Caki2 (cell line): ENCODE measurements at places on chromosomes 16 and 17.

DNA sequence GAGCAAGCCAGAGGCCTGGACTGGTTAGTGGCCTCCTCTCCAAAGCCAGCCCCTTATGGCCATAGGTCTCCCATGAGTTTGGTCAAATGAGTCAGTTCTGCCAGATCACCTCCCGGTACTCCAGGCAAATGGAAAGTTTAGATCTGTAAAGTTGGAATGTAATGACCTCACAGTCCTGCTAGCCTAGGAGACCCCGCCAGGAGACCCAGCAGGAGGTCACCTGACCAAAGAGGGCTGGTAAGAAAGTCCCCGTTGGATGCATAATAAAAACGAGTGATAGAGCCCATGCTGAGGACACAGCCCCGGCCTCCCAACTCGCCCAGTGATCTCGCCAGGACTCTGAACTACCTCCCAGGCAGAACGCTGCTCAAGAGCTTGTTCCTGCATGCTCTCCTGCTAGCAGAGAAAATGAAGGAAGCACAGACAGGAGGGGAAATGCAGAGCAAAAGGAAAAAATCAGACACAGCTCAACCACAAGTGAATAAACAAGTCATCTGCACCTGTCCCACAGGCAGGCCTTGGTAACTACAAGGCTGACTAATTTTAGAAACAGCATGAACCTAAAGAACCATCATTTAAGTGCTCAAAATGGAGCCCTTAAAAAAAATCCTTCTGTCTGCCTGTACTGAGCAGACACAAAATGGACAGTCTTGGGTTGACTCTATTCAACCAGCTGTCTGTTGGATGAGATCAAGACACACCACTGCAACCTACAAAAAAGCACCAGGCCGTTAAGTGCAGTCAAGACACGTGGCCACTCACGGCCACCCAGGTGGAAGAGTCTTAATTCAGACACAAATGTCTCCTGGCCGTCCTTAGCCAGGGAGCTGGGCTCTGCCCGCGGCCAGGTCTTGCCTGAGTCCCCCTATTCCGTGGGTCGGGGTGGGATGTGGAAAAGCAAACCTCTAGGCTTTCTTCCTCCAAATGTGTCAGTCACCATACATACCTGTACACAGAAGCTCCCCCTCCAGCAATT lies 9.2 kb downstream of the CDIP1 start:
- no peak for DNase-seq

DNA sequence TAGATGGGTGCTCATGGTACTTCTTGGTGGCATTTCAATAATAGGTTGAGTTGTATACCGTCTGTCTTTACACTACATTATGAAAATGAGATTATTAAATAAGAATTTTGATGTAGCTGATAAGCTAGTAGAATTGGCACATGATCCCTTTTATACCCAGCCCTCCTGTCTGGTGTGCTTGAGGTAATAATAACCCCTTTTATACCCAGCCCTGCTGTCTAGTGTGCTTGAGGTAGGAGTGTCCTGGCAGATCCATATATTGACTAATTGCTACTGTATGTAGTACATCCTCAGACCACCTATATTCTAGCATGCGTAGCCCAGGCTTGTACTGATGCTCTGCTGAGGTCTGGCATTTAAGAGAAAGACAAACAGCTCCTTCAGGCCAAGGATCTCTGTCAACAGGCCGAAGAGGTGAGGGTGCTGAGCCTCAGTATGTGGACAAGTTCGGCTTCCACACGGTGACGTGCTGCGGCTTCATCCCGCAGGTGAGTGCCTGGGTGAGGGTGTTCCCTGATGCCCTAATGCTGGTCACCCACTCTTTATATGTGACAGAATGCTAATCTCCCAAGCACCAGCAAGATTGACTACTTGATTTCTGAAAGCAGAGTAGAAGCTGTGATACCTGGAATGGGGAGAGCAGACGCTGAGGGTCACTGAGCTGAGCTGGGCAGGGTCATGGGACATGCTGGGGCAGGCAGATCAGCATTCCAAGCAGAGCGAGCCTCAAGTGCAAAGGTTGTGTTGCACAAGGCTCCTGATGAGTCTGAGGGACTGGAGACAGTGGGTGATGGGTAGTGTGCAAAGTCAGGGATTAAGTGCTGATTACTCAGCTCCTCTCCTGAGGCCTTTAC lies 5.7 kb downstream of the FN3K start:
- no peak for DNase-seq

GRCh38 chr17:21295036-21295952 lies 10.8 kb downstream of the MAP2K3 start:
- DNase-seq: no peak

DNA sequence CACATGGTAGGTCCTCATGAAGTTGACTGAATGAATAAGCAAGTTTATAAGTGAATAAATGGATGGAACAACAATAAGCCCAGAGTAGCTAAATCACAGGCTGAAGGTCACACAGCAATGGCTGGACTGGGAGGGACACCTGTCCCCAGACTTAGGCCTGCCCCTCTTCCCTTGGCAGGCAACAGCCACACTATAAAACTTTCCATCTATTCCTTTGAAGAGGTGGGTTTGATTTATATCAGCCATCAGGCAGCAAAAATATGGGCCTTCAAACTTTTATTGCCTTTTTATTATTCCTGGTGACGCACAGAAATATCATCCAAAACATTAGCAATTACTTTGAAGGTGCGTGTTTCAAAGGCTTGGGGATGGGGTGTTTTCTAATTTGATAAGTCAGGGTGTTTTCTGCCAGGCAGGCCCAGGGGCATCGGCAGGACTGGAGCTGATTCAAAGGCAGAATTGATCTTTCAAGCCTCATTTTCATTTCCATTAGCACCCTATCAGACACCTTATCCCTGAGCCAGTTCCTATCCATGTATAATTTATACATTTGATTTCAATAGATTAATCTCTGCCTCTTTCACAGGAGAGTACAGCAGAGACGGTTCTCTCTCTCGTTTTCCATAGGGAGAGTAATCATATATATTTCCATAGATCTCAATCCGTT lies 67.2 kb upstream of the LYRM9 start:
- DNase-seq: no peak

DNA sequence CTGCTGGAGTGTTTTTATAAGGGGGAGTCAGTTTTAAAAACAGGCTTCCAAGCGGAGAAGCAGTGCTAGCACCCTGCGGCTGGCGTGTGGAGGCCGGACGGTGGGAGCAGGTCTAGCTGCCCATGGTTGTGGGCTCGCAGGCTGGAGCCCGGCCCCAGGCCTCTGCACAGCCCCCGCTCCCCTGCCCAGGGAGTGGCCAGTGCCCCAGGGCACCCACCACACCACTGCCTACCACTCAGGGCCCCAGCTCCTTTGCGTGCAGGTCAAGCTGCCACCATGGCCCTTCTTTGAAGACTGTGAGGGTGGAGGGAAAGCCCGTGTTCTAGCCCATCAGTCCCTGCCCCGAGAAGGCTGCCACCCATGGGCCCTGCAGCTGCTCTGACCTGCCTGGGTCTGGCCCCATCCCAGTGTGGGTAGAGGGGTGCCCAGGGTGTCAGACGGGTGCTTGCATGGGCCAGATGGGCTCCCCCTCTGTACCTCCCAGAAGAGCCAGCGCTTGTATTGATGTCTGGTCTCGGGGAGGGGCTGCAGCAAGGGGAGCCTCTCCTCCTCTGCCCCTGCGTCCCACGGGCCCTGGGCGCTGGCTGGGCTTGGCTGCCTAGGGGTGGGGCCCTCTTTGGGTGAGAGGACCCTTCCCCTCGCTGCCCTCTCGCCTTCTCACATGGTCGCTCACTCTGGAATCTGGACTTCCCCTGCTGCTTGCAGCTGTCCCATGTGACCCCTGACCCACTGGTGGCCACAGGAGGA lies 1.5 kb upstream of the NUDT16L1 start:
- DNase-seq: no peak
